Sigmoid colon (tissue), 7 donors: ENCODE measurements at places on chromosomes 13 and 19. TPM values are rescaled to one million over a fixed set of nuclear protein-coding genes. Genes with fewer than 3 reads are reported as not detected.

The ZNF471 gene
- polyA plus RNA-seq: 1.9 TPM

The ANKRD24 gene
- polyA plus RNA-seq: 0.60 TPM

The RCBTB2 gene
- 9.9 TPM for polyA plus RNA-seq

The CLIP3 gene
- 1.2 TPM for polyA plus RNA-seq

The CALR3 gene
- polyA plus RNA-seq: not detected

The ZNF626 gene
- polyA plus RNA-seq: 4.6 TPM

The SEMA6B gene
- polyA plus RNA-seq: 0.60 TPM

The SIGLECL1 gene
- polyA plus RNA-seq: not detected

The ACOD1 gene
- polyA plus RNA-seq: 0.10 TPM

DNA sequence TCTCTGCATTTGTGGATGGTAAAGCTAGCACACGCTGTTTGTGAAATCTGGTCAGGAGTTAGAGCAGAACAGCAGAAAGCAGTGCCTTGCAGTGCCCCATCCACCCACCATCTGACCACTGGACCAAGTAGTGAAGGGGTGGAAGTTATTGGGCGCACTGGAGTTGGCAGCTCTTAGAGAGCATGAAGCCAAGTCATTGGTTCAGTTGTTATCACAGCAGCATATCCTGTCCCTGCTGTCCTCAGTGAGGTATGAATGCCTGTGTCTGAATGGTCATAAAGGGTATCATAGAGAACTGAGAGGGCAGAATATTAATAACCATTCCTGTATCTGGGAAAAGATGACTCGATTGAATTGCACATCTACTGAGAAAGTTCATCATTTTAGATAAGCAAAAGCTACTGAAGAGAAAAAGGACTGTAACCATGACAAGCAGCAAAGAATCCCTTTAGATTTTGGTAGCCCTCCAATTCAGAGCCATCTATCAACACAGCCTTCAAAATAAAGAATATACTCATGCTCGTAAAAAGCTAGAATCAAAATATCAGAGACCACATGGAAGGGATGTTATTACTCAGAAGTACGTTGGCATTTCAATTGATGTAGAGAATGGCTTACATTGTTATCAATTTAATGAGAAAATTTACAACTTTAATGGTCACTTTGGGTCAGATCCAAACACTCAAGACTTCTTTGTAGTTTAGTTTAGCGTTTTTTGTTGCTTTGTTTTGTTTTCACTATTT is 919.0 kb downstream of the EFNB2 start:
- peaks cover 12% of the 10 kb centered on the region for H3K4me1 ChIP-seq
- H3K27ac ChIP-seq: no peak overlapping the region
- no peaks in the 10 kb centered on the region for H3K36me3 ChIP-seq
- DNase-seq: no peak
- H3K4me3 ChIP-seq: no peak overlapping the region
- H3K27me3 ChIP-seq: no peaks in the 10 kb centered on the region

GRCh38 chr13:64234255-64234654 is 2818.6 kb upstream of the PCDH20 start:
- no peaks in the 10 kb centered on the region for H3K27me3 ChIP-seq
- DNase-seq: no peak
- no peak overlapping the region for H3K4me3 ChIP-seq

DNA sequence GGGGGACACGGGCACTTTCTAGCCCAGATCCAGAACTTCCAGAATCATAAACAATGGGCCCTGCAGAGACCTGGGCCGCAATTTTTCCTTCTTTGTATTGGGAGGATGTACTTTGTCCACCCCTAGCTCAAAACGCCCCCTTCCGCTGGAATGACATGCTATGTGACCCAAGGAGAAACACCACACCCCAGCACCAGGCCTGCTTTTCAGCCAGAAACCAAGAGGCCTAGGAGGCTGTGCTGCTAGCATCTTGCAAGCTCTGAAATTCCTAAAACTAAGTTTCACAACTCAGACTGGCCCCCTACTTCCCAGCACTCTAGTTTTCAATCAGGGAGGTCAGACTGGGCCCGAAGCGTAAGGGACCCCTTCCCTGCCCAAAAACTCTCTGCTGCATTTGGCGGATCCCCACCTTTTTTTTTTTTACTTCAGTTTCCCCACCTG is 538 bp downstream of the LSM4 start:
- no peaks in the 10 kb centered on the region for H3K27me3 ChIP-seq
- H3K4me1 ChIP-seq: peaks cover 50% of the 10 kb centered on the region
- H3K4me3 ChIP-seq: peak overlapping the region; percentile 91
- H3K36me3 ChIP-seq: no peaks in the 10 kb centered on the region

DNA sequence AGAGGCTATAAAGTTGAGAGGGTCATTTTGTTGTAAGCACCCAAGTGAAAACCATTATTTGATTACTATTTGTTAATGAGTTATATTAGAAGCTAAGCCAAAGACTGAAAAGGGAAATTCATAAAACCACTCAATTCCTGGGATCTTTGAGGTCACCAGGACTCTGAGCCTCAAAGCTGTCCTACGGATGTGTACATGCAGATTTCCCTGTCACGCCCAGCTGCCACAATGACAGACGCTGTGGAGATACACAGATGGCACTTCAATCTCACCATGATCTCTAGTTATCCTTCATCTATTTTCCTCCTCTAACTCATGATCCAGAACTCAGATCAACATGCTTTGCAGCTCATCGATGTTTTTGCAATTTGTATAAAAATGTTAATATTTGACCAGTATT is 403.5 kb upstream of the MIR17HG start:
- H3K27me3 ChIP-seq: no peaks in the 10 kb centered on the region
- no peak overlapping the region for H3K27ac ChIP-seq
- H3K36me3 ChIP-seq: no peaks in the 10 kb centered on the region
- DNase-seq: no peak
- no peak overlapping the region for H3K4me3 ChIP-seq

- no peak overlapping the region for H3K4me3 ChIP-seq
- no peaks in the 10 kb centered on the region for H3K4me1 ChIP-seq
- no peaks in the 10 kb centered on the region for H3K36me3 ChIP-seq
- H3K27me3 ChIP-seq: no peaks in the 10 kb centered on the region
- no peak for DNase-seq
These were observed 87.2 kb downstream of the RXFP2 start for GRCh38 chr13:31826521-31826920.

DNA sequence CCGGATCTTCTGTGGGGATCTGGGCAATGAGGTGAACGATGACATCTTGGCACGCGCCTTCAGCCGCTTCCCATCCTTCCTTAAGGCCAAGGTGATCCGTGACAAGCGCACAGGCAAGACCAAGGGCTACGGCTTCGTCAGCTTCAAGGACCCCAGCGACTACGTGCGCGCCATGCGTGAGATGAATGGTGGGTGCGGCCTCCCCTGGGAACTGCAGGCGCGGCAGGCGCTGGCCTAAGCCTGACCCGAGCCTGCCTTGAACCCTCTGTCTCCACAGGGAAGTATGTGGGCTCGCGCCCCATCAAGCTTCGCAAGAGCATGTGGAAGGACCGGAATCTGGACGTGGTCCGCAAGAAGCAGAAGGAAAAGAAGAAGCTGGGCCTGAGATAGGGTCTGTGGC is 4.4 kb upstream of the ETV2 start:
- H3K27me3 ChIP-seq: no peaks in the 10 kb centered on the region
- no peak overlapping the region for H3K4me3 ChIP-seq
- H3K27ac ChIP-seq: no peak overlapping the region
- DNase-seq: no peak
- peaks cover 7% of the 10 kb centered on the region for H3K4me1 ChIP-seq

GRCh38 chr13:47085346-47085745 is 188.5 kb upstream of the HTR2A start:
- no peak overlapping the region for H3K27ac ChIP-seq
- H3K4me1 ChIP-seq: peaks cover 14% of the 10 kb centered on the region
- H3K27me3 ChIP-seq: no peaks in the 10 kb centered on the region
- no peak overlapping the region for H3K4me3 ChIP-seq

GRCh38 chr19:46813839-46814358 is 25.5 kb upstream of the SLC1A5 start:
- no peak overlapping the region for H3K27ac ChIP-seq
- peak; percentile 69 for DNase-seq
- H3K27me3 ChIP-seq: no peaks in the 10 kb centered on the region
- no peak overlapping the region for H3K4me3 ChIP-seq

GRCh38 chr13:107961849-107962608 is 253.3 kb downstream of the LIG4 start:
- H3K36me3 ChIP-seq: no peaks in the 10 kb centered on the region
- H3K27ac ChIP-seq: no peak overlapping the region
- DNase-seq: no peak
- no peaks in the 10 kb centered on the region for H3K4me1 ChIP-seq
- H3K27me3 ChIP-seq: no peaks in the 10 kb centered on the region
- no peak overlapping the region for H3K4me3 ChIP-seq

DNA sequence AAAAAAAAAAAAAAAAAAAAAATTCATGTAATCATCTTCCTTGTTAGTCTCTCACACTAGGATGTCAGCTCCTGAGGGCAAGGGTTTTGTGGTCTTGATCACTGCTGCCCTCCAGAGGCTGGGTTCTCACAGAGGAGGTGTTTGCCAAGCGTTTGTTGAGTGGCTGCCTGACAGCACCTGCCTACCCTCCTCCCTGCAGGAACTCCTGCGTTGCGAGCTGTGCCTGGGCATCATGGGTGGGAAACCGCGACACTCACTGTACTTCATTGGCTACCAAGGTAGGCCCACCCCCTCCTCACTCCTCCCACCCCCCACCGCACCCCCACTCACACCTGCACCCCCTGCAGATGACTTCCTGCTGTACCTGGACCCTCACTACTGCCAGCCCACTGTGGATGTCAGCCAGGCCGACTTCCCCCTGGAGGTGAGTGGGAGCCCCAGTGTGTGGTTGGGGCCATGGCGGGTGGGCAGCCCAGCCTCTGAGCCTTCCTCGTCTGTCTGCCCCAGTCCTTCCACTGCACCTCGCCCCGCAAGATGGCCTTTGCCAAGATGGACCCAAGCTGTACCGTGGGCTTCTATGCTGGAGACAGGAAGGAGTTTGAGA is 8.1 kb downstream of the ATG4D start:
- H3K27me3 ChIP-seq: no peaks in the 10 kb centered on the region
- H3K36me3 ChIP-seq: peaks cover 50% of the 10 kb centered on the region
- no peak for DNase-seq
- no peak overlapping the region for H3K4me3 ChIP-seq
- no peak overlapping the region for H3K27ac ChIP-seq

- H3K4me1 ChIP-seq: no peaks in the 10 kb centered on the region
- H3K36me3 ChIP-seq: no peaks in the 10 kb centered on the region
- no peak overlapping the region for H3K4me3 ChIP-seq
- no peak overlapping the region for H3K27ac ChIP-seq
These were observed 107.2 kb downstream of the EDNRB start for GRCh38 chr13:77811381-77811780.

DNA sequence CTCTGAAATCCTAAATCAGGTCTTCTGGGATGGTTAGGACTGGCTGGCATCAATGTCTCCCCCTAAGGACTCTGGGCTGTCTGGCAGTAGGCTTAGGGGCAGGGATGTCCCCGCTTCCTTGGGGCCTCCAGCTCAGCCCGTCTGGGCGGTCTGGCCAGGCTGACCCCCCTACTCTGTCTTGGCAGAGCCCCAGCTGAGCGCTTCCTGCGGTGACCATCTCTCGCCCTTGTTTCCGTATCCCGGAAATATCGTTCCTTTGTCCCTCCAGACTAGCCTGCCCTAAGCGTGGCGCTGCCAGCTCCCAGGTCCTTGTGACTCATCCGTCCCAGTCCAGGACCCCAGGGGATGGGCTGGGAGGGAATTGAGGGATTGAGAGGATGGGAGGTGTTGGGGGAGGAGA is 11.3 kb downstream of the GTPBP3 start:
- DNase-seq: peak; percentile 81
- H3K36me3 ChIP-seq: no peaks in the 10 kb centered on the region
- H3K27ac ChIP-seq: peak overlapping the region; percentile 34
- H3K4me1 ChIP-seq: no peaks in the 10 kb centered on the region
- H3K4me3 ChIP-seq: no peak overlapping the region

GRCh38 chr19:732148-733069 is 18.5 kb upstream of the MISP start:
- H3K36me3 ChIP-seq: peaks cover 6% of the 10 kb centered on the region
- H3K4me3 ChIP-seq: no peak overlapping the region
- no peak for DNase-seq

- H3K4me1 ChIP-seq: no peaks in the 10 kb centered on the region
- no peak for DNase-seq
- no peaks in the 10 kb centered on the region for H3K36me3 ChIP-seq
- H3K27me3 ChIP-seq: no peaks in the 10 kb centered on the region
- H3K27ac ChIP-seq: no peak overlapping the region
- no peak overlapping the region for H3K4me3 ChIP-seq
These were observed 202.1 kb downstream of the OXGR1 start for GRCh38 chr13:96792188-96792587.

GRCh38 chr13:109779074-109779473 is 7.3 kb downstream of the IRS2 start:
- H3K4me1 ChIP-seq: peaks cover 72% of the 10 kb centered on the region
- no peaks in the 10 kb centered on the region for H3K27me3 ChIP-seq
- peak overlapping the region; percentile 89 for H3K4me3 ChIP-seq
- H3K27ac ChIP-seq: peak overlapping the region; percentile 25

DNA sequence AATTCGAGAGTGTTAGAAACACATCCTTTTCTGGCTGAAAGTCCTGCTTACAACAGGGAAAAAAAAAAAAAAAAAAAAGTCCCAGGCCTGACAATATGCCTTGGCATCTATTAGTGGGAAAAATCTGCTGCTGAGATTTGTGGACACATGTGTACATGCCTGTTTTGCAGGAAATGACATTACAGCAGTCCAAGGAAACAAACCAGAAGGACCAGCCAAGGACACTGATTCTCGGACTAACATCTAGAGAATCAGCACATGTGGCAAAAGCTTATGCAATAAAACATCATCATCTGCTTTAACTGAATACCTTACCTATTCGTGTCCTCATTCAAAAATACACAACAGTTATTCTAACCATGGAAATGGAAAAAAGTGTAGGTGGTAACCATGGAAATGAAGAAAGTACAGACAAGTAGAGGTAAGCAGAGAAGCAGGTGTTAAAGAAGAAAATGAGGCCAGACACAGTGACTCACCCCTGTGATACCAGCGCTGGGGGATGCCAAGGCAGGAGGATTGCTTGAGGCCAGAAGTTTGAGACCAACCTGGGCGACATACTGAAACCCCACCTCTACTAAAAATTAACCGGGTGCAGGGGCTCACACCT is 9.4 kb upstream of the DPY19L3 start:
- no peaks in the 10 kb centered on the region for H3K36me3 ChIP-seq
- DNase-seq: no peak
- H3K27ac ChIP-seq: no peak overlapping the region
- H3K4me1 ChIP-seq: no peaks in the 10 kb centered on the region
- H3K4me3 ChIP-seq: no peak overlapping the region
- no peaks in the 10 kb centered on the region for H3K27me3 ChIP-seq

GRCh38 chr13:102090532-102090931 is 311.3 kb downstream of the FGF14 start:
- no peaks in the 10 kb centered on the region for H3K36me3 ChIP-seq
- no peak overlapping the region for H3K4me3 ChIP-seq
- H3K4me1 ChIP-seq: no peaks in the 10 kb centered on the region
- no peak for DNase-seq
- no peaks in the 10 kb centered on the region for H3K27me3 ChIP-seq

GRCh38 chr13:71576571-71576970 is 290.4 kb downstream of the DACH1 start:
- H3K27ac ChIP-seq: no peak overlapping the region
- H3K36me3 ChIP-seq: no peaks in the 10 kb centered on the region
